ENCODE measurements at places on chromosomes 11 and 22.
A peak's percentile ranks its signal among the peaks of the same experiment; 100 is the strongest.

DNA sequence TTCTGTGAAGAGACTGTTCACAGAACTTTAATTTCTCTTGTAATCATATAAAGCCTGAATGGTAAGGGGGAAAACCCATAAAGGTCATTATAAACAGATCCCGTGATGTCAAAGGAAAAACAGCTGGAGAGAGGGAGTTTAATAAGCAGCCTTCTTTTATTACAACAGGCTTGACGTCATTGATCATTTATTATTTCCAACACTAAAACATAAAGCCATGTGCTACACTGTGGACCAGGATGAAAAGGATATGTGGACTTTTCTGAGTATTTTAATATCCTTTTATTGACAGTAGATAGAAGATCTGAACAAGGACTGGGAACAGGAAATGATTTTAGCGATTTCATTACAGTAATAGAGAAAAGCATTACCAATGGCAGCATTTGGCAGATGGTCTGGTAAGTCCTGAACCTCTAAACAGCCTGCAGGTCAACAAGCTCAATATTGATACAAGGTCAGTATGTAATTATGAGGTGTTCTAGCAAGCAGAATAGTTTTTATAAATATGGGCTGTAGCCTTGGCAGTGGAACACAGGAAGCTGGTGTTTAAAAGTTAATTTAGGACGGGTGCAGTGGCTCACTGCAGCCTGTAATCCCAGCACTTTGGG lies 25.1 kb upstream of the TPH1 start:
- no peak for DNase-seq

- DNase-seq, result no peak
Measured at GRCh38 chr11:2459016-2459725, 14.4 kb downstream of the KCNQ1 start.

DNA sequence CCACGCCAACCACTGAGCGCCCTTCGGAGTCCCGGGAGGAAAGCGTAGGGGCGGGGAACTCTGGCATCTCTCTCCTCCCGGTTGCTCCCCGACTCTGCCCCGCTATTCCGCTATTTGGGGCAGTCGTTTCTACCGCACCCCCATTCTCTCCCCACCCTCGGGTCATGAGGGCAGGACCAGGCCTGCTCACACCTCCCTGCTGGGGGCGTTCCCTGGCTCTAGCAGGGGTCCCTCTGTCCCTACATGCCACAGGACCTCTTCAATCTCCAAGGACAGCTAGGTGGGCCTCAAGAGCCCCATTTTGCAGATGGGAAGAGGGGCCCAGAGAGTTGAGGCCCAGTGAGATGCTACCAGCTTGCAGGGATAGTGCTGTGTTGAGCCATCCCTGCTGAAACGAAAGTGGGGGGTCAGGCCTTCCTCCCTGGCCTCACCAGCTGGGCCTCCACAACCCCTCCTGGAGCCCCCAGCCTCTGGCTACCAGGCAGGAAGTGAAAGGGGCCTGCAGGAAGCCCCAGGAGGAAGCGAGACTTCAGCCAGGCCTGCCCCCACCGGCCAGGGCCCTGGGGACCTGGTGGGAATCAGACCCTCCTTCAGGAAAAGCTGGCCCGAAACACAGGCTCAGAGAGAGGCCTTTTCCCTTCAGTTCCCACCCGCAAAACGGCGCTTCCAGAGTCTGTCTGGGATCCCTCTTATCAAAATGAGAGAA lies 5.5 kb upstream of the SHISA8 start:
- DNase-seq, result no peak

DNA sequence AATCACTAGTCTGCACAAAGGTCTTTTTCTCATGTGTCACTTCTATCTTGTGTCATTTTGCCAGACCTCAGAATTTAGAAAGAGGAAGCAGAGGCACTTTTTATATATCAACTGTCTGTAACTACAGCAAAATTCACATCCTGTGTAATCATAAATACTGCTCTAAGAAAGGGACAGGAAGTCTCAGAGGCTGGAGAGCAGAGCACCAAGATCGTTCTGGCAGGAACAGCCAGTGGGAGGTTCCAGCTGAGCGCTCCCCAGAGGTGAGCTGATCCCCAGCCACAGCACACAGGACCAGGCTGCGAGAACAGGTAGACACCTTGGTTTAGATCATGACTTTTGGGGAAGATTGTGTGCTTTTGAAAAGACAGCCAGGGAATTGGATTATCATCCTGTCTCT lies at the start of gene MS4A7:
TSS of gene MS4A7 (plus strand) at position 179 of the 400 bp plus-strand sequence. CDS start 4,610 bp downstream, outside the sequence.
- DNase-seq, result no peak

- no peak for DNase-seq
Measured at GRCh38 chr11:88384004-88384668, 46.6 kb upstream of the CTSC start.

DNA sequence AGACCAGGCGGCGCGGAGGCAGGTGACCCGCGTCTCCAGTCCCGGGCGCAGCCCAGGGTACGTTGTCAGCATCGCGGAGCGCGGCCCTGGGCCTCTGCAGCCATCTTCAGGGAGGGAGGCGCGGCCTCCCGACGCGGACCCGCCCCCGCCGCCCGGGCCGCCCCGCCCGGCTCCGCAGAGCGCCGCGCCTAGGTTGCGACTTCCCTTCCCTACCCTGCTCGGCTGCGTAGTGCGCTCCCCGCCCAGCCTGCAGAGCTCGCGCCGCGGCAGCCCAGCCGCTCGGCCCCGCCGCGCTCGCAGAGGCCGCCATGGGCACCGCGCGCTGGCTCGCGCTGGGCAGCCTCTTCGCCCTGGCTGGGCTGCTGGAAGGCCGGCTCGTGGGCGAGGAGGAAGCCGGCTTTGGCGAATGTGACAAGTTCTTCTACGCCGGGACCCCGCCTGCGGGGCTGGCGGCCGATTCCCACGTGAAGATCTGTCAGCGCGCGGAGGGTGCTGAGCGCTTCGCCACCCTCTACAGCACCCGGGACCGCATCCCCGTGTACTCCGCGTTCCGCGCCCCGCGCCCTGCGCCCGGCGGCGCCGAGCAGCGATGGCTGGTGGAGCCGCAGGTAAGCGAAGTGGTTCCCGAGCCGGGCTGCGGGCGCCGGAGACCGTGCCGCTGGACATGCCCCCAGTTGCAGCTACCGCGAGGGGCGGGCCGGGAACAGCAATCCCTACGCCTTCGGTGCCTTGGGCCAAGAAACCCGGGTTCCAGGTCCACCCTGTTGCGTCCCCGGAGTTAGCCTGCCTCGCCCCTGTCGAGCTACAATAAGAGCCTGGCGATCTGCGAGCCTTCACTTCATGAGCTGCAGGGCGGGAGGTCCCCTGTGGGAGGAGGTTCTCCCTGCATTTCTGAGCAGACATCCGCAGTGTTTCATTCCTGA lies at the start of gene ENDOD1:
TSS of gene ENDOD1 (plus strand) at position 227 of the 923 bp plus-strand sequence. CDS start at position 309, 82 bp downstream.
- peak; percentile 83 for DNase-seq

- DNase-seq, result no peak
Measured at GRCh38 chr11:12798609-12799011, 124.4 kb downstream of the TEAD1 start.

- DNase-seq, result no peak
Measured at GRCh38 chr22:46162771-46163556, 12.6 kb downstream of the PPARA start.

DNA sequence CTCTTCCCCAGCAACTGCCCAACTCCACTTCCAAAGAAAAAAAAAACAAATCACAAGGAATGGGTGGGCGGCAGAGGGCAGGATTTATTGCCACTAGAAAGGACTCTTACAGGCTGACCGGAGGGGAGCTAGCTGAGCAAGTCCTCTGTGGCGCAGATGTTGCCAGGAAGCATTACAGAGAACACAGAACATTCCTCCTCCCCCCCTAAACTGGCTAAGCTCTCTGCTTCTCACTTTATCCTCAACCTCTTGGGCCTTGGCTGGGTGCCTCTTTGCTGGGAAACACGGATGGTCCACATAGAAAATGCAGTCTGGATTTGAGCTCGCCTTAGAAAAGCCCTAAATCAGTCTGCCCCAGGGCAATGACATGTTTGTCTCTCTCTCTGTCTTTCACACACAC lies 12.6 kb upstream of the FJX1 start:
- peak; percentile 80 for DNase-seq

GRCh38 chr11:111574373-111575225 lies 27.6 kb upstream of the SIK2 start:
- no peak for DNase-seq

GRCh38 chr11:77821349-77821851 lies 456 bp downstream of the AAMDC start:
- peak; percentile 38 for DNase-seq

DNA sequence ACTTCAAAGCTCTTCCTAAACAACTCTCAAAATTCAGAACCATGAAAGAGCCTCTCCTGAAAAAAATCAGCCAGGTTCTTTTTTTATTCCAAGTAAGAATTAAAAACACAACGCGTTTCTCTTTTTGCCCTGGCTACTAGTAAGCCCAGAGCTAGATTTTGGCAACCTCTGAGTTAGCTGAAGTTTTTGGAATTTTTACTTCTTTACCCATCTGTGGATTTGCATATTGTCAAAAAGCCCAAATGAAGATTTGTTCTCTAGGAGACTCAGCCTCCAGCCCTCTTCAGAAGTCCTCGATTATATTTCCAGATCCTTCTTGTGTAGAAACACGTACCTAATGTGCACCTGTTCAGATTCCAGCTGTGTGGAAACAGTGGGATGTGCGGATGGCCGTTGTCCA lies 517.9 kb downstream of the TBC1D22A start:
- no peak for DNase-seq

GRCh38 chr22:43114958-43115357 lies 4.4 kb downstream of the BIK start:
- no peak for DNase-seq

GRCh38 chr22:25205847-25206246 lies 6.2 kb downstream of the CRYBB3 start:
- no peak for DNase-seq

DNA sequence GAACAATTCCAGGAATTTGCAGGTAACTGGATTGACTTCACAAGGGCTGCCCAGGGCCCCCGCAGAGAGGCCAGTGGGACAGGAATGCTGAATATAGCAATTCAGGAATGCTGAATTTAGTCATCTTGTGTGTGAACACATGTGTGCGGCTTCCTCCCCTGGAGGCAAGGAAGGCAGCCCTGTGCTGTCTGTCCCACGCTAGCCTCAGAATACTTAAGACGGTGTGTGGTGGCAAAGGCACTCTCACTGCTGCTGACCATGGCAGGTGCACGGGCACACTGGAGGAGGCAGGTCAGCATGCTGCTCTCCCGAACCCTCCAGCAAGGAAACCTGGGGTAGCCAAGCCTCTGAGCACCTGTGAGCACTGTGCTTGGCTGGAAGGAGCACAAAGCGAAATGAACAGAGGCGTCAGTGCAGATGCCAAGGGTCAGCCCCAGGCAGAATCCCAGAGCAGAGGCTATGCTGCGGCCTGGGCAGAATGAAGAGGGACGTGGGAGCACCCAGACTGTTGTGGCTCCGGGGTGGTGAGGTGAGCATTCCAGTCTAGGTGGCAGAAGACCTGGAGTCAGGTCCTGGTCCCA lies 2.7 kb downstream of the GNAZ start:
- DNase-seq, result no peak

- DNase-seq, result no peak
Measured at GRCh38 chr22:27329966-27330645, 471.4 kb downstream of the MN1 start.

- no peak for DNase-seq
Measured at GRCh38 chr22:26430600-26430999, 1.5 kb downstream of the ASPHD2 start.

DNA sequence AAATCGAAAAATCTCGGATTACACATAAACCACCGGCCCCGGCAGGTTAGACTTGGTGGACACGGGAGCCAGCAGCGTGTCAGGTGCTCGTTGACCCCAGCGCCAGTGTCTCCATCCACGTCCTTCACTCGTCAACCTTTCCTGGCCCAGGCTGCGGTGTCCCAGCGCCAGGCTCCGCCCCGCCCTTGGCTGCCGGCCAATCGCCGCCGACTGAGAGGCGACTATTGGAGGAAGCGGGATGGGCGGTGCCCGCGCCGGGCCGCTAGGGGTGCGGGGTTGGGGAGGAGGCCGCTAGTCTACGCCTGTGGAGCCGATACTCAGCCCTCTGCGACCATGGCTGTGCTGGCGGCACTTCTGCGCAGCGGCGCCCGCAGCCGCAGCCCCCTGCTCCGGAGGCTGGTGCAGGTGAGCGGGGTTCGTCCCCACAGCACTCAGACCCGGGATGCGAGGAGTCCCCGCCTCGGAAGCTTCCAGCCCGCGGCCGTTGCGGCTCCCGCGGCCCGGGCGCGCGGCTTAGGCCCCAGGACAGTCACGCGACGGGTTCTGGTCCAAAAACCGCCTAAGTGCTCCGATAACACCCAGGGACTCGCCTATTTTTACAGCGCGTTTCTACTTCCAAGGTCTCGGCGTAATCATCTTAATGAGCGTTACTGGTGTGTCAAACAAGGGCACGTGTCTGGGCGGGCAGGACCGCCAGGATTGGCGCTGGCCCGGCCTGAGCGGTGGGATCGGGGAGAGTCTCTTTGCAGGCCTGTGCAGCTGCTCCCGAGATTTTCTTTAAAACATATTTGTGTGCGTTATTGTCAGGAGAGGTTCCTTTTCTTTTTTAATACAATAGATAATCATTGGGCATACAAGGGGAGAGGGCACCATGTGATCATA lies at the start of gene ACAT1:
TSS of gene ACAT1 (plus strand) at position 294 of the 882 bp plus-strand sequence. CDS start at position 334, 40 bp downstream.
- peak; percentile 85 for DNase-seq

GRCh38 chr11:34154059-34154875 lies 48.8 kb downstream of the NAT10 start:
- DNase-seq, result no peak

- no peak for DNase-seq
Measured at GRCh38 chr11:119368121-119369034, 13.1 kb downstream of the USP2 start.

GRCh38 chr11:40842750-40843339 lies 616.6 kb downstream of the LRRC4C start:
- no peak for DNase-seq

DNA sequence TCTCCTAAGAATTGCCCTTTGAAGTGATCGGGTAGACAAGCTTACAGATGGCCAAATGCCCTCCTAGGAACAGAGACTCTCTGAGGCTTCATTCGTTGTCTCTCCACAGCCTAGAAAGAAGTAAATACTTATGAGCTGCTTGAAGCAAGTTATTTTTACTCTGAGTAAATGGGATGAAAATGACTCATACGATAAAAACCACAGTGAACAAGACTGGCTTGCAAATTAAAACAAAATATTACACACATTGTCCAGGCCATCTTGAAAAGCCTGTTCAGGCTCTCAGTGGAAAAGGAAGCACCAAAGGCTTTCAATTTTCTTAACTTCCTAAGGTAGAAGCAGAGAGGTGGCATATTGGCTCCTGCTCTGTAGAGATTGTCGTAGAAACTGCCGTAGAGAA lies 294.2 kb downstream of the NELL1 start:
- DNase-seq, result no peak

- DNase-seq, result no peak
Measured at GRCh38 chr11:119293461-119293860, 23.5 kb downstream of the MCAM start.

GRCh38 chr11:61406067-61406466 lies 13.7 kb downstream of the TMEM216 start:
- DNase-seq, result no peak

Data from AG10803 (cell line).